ENCODE measurements at places on chromosomes 16 and 17.

GRCh38 chr17:6507535-6507934 is 48.8 kb downstream of the PITPNM3 start:
- no peak overlapping the region for H3K27ac ChIP-seq
- H3K4me1 ChIP-seq = peaks cover 9% of the 10 kb centered on the region
- no peaks in the 10 kb centered on the region for H3K27me3 ChIP-seq
- H3K4me3 ChIP-seq = no peak overlapping the region
- peaks cover 12% of the 10 kb centered on the region for H3K36me3 ChIP-seq
- no peak for DNase-seq

GRCh38 chr16:84292011-84292410 is 2.7 kb upstream of the WFDC1 start:
- H3K4me1 ChIP-seq = peaks cover 22% of the 10 kb centered on the region
- no peak overlapping the region for H3K4me3 ChIP-seq
- H3K27me3 ChIP-seq = peaks cover 37% of the 10 kb centered on the region
- no peaks in the 10 kb centered on the region for H3K36me3 ChIP-seq
- peak overlapping the region; percentile 29 for H3K27ac ChIP-seq

GRCh38 chr17:33262266-33263123 is 30.6 kb downstream of the ASIC2 start:
- no peaks in the 10 kb centered on the region for H3K4me1 ChIP-seq
- H3K27me3 ChIP-seq = peaks cover 5% of the 10 kb centered on the region
- H3K36me3 ChIP-seq = no peaks in the 10 kb centered on the region

DNA sequence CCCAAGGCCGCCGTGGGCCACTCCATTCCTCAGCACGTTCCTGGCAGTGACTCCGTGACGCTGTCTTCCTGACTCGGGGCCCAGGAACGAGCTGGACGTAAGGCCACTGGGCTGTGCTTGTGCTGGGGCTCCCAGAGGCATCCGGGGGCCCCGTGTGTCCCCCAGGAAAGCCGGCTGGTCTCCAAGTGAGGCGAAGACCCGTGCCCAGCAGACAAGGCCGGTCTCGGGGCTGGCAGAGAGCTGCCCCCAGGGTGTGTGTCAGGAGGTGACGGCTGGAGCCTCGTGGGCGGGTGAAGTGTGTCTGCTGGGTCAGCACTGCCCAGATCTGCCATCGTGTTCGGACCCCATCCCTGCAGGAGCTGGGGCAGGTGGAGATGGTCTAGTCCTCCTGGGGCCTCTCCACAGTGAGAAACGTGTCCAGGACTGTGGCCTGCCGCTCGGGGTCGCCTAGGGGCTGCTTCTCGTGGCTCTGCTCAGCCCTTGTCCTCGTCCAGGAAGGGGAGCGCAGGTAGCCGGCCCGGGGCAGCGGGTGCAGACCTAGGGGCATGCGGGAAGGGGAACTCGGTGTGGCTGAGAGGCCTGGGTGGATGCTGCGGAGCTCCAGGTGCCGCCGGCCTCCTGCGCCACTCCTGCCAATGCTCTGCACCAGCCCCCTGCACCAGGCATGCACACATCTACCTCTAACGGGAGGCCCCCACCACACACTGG is 13.1 kb downstream of the DBNDD1 start:
- no peak for DNase-seq
- H3K4me1 ChIP-seq = no peaks in the 10 kb centered on the region
- H3K36me3 ChIP-seq = peaks cover 5% of the 10 kb centered on the region
- H3K27ac ChIP-seq = no peak overlapping the region
- no peak overlapping the region for H3K4me3 ChIP-seq

DNA sequence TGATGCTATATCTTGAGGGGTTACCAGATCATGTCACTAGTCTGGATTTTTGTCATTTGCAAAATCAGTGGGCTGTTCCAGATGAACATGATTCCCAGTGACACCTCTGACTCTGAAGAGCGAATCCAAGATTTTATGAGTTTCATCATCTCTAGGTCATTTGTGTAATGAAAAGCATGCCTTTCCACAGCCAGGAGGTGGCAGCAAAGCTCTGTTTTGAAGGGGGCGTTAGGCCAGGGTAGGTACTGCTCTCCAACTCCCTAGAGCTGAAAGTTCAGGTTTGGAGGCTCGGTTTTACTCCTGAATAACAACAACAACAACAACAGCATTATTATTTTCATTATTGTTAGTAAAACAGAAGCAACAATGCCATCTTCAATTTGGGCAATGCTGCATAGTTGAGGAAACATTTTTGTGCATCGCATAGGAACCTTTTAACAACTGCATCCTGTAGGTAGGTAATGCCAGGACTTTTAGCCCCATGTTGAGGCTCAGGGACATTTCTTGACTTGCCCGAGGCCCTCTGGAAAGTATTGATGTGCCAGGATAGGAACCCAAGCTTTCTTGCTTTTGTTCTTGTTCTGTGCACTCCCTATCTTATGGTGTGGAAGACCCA is 77.0 kb downstream of the MYH13 start:
- no peak overlapping the region for H3K27ac ChIP-seq
- H3K36me3 ChIP-seq = no peaks in the 10 kb centered on the region
- no peaks in the 10 kb centered on the region for H3K27me3 ChIP-seq
- no peak overlapping the region for H3K4me3 ChIP-seq
- DNase-seq = peak; percentile 79
- no peaks in the 10 kb centered on the region for H3K4me1 ChIP-seq

- DNase-seq = peak; percentile 71
- peaks cover 47% of the 10 kb centered on the region for H3K4me1 ChIP-seq
- H3K4me3 ChIP-seq = no peak overlapping the region
These were observed 10.5 kb upstream of the GSE1 start for GRCh38 chr16:85602402-85603202.

All from stomach (tissue), 19 donors.